ENCODE measurements at places on chromosomes 12 and 14.

DNA sequence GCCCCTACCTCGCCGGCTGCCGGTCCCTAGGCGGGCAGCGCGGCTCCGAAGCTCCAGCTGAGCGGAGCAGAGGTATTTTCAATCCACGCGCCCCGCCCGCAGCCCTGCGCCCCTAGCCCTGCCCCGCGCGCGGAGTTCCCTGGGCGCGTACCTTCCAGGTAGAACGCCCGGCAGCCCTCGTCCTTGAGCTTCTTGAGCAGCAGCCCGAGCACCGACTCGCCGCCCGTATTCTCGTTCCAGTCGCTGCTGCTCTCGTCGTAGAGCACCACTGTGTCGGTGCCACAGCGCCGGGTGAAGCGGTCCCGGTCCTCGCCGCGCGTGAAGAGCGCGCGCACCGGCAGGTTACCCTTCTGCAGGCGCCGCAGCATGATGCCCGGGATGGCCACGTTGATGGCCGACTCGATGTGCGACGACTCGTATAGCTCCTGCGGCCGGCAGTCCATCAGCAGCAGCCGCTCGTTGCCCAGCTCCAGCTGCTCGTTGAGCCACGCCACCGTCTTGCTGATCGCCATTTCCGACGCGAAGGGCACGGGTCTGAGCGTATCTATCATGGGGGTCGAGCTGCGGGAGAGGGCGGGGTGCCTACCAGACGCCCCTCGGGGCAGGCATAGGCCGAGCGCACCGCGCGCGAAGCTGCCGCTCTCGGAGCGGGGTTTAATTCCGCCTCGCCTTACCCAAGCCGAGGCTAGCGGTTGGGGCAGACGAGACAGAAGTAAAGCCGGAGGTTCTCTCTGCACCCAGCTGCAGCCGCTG, 636 bp downstream of the DUSP6 start:
- DNase-seq, result peak; percentile 20

- DNase-seq, result no peak
These were observed 41.5 kb upstream of the DAAM1 start for GRCh38 chr14:59147007-59147406.

DNA sequence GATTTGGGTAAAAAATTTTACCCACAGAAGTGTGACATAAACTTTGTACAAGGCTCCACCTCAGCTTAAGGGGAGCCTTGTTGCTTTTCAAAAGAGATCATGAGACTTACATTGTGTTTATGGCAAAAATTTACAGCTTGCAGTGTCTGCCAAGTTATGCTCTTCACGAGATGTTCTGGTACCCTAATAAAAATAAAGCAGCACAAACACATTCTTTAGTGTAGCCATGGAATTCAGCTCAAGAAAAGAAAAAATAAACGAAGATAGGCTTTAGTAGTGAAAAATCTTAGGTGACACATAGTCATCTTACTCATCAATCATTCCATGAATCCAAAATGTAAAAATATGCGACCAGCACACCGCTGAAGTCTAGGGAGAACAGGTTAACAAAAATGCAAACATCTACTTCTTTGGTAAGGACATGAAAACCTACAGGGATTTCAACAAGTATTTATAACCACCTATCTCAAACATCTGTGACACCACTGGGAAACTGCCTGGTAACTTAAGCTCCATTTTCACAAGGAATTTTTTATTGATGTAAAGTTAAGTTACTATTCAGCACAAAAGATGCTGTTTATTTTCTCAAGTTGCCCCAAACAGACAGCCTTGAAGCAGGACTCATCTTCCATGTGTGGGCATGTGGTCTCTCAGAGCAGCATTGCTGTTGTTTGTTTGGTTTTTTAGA, 32.9 kb downstream of the DMAC2L start:
- no peak for DNase-seq

DNA sequence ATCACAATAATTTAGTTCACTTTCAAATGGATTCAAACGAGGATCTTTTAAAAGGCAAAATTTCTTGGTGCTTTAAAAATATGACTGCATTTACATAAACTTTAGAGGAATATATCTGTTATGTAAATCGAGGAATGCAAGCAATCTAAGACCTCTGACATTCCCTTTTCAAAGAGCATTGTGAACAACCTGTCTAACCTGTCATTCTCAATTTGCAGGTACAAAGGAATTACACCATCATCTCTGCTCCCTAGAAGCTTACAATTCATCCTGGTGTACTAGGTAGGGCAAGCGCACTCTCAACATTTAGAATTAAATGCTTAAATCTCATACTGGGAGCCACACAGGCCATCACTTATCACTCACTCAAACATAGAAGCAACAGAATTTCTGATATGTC, 35.6 kb downstream of the BMP4 start:
- no peak for DNase-seq
